Omental fat pad (tissue), 4 donors: ENCODE measurements at places on chromosomes 2 and 18. TPM values are rescaled to one million over a fixed set of nuclear protein-coding genes. Genes with fewer than 3 reads are reported as not detected.

IMPACT gene
- 22.9 TPM for total RNA-seq

DHRS9 gene
- 17.7 TPM for total RNA-seq

DNA sequence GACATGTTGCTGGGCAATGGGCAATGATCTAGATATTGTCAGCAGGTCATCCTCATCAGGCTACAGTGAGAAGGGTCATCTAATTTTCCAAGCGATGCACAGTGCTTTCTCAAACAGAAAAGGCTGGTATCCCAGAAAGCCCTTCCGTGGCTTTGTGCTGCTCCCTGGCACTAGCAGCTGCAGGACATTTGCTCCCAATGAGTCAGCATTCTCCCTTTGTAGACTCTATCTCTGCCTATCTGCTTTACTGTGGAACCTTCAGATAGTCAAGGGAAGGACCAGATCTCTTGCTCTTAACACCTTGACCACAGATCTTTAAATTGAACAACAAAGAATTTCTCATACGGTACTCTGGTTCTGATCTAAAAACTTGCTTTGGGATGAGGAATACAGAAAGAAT lies 101.4 kb downstream of the CDH2 start:
- DNase-seq, result no peak

UBE2F gene
- 56.6 TPM for total RNA-seq

DNA sequence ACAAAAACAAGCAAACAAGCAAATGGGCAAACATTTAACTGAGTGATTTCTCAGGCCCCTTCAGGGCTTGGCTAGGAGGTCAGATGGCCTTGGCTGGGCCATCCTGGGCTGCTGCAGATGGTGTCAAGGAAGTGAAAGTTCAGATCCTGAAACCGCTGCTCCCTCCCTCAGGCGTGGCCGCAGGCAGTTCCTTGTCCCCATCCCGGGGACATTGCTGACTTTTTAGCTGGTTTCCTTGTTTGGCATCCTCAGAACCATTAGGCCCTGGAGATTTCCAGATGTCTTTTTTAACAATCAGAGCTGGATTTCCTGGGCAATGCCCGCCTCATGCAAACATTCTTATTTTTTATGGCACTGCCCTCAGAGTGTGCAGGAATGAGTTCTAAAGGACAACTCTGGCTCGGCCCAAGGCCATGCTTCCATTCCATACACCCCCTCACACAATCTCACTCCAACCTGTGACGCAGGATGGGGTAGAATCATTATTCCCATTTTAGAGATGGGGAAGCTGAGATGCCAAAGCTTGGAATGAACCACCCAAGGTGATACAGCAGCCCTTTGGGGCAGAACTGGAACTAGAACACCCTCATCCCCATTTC lies 86.1 kb upstream of the ZCCHC2 start:
- DNase-seq, result no peak

DNA sequence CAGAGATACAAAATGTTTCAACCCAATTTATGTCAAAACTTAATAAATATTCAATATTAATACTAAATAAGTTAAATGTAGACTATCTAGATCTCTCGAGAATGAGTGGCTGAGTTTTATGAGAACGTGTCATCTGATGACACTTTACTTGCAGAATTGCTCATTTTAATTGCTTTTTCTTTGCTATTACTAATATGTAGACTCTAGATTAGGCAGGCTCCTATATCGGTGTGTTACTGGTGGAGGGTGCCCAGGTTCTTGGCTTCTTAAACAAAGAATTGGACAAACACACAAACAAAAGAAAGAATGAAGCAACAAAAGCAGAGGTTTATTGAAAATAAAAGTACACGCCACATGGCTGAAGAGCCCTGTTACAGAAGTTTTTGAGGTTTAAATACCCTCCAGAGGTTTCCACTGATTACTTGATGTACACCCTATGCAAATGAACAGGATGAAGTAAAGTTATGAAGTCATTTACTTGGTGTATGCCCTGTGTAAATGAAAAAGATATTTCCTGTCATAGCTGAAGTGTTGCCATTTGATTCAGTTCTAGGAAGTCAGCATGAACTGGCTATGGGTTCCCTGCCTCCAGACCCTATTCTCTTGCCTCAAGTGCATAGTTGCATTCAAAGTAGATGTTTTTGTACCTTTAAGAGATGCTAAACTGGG lies 122.9 kb upstream of the ITGA4 start:
- DNase-seq, result no peak

DNA sequence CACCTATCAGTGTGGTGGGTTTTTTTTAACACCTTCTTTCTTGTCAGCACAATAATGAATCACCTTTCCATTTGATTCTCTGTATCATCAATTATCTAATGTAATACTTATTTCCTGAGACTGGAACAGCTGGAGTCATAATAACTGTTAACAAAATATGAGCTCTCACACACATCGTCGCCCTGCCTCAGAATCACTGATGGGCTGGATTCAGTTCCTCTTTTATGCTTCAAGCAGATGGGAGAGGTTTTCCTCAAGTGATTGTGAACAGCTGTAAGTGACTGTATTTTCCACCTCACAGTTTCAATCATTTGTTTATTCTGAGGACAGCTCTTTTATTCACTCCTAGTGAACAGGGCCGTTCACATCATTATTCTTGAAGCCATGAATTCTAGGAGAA lies 330.2 kb downstream of the DSC3 start:
- no peak for DNase-seq

MARCO gene
- total RNA-seq, result 26.3 TPM

- DNase-seq, result no peak
These were observed 57.7 kb upstream of the SEMA4C start for GRCh38 chr2:96927405-96928171.

- no peak for DNase-seq
These were observed 111.6 kb downstream of the ZNF521 start for GRCh38 chr18:25240420-25240770.

GRCh38 chr2:24972315-24972961 lies 683 bp upstream of the DNAJC27 start:
- DNase-seq, result no peak

MAP3K19 gene
- not detected for total RNA-seq

CHRNG gene
- total RNA-seq, result not detected

MAPK4 gene
- total RNA-seq, result not detected

DNA sequence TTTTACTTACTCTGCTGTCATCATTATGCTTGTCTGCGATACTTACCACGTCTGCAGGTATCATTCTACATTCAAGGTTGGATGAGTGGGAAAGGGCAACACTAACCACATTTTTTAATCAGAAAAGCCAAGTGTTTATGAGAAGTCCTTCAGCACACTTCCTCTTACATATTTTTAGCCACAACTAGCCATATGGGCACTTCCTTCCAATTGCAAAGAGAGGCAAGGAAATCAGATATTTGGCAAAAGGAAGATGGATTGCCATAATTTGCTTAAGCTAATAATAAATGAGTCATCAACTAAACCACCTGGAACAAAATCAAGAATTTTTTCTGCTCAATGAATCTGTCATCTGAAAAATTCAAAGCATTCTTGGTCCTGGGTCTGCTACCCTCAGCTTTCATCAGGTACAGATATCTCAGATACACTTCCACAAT lies 16.7 kb upstream of the MRO start:
- no peak for DNase-seq

GRCh38 chr2:23497063-23497462 lies 112.1 kb downstream of the KLHL29 start:
- no peak for DNase-seq

DNA sequence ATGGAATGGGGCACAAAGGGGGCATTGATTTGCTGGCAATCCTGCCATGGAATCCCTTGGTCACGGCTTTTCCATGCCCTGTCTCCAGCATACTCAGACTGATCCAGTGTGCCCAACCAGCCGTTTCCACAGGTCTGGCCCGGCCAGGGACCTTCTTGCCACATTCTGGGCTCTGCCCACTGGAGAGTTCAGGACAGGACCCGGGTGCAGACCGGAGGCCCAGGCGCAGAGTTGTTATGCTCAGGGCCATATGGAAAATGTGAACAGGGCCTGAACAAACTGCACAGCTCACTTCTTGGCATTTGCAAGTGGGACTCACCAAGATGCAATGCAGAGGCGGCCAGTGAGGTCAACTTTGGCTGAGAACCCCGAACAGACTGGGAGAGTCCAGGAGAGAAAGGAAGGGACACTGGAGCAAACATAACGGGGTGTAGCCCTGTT lies 15.6 kb upstream of the ASAP2 start:
- DNase-seq, result no peak

MLPH gene
- 5.9 TPM for total RNA-seq

RASGRP3 gene
- 31.4 TPM for total RNA-seq

DNA sequence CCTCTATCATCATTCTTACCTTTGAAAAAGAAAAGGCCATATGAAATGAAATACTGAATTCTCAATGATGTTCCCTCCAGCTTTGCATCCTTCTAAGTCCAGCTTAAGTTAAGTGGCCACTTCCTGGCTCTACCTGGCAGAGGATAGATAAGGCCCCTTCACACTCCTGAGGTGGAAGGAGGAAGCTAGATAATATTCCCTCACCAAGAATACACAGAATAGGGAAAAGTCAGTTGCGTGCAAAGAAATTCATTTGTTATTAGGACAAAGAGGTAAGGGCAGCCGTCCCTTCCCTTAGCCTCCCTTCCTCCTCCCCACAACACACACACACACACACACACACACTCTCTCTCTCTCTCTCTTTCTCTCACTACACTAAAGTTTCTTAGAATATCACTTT lies 37.5 kb downstream of the OLA1 start:
- DNase-seq, result no peak

DNA sequence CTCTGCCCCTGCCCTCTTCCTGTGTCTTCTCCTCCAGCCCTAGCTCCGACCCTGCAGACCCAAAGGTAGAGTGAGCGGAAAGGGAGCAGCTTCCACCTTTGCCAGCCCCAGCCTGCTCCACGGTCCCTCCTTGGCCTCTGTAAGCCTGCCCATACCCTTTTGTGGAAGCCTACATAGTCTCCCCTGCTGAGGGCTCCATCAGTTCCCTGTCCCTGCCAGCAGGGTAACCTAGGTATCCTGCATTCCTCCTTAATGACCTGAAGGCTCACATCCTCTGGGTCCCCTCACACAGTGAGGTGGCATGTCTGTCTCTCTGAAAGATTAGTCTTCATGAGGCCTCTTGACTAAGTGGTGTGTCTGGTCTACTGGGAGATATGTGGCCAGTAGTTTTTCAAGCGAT lies 20.5 kb upstream of the ACKR3 start:
- no peak for DNase-seq

DNA sequence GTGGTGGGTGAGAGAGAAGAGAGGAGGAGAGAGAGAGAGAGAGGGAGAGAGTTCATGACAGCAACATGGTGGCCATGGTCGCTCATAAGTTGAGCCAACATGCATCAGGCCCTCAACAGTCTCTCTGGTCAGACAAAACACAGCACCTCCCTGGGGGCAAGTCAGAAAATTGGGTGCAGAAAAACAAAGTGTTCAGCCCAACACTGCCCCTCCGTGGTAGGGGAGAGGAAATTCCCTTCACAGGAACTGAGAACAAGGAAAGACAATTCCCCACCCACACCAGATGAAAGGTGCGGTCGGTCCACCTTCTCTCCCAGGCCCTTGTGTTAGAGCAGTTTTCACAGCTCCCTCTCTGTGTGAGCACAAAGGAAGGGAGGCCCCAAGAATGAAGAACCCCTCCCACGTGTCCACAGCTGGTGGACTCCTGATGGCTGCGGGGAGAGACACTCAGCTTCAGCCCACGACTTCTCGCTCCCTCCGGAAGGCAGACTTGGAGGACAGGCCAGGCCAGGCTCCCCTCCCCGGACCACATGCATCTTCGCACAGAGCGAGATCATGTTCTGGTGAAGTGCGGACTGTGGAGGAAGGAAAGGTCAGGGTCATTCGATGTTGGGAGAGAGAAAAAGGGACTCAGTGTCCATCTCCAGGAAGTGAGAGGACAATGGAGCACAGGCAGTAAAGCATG lies 181.7 kb downstream of the ANAPC1 start:
- DNase-seq, result no peak

GRCh38 chr2:50284188-50284587 lies 747.7 kb downstream of the NRXN1 start:
- DNase-seq, result no peak

FBXO36 gene
- total RNA-seq, result 3.5 TPM

- no peak for DNase-seq
These were observed 659.3 kb downstream of the ERBB4 start for GRCh38 chr2:211879323-211879722.

- no peak for DNase-seq
These were observed 13.5 kb downstream of the EFEMP1 start for GRCh38 chr2:55910077-55910476.

DNA sequence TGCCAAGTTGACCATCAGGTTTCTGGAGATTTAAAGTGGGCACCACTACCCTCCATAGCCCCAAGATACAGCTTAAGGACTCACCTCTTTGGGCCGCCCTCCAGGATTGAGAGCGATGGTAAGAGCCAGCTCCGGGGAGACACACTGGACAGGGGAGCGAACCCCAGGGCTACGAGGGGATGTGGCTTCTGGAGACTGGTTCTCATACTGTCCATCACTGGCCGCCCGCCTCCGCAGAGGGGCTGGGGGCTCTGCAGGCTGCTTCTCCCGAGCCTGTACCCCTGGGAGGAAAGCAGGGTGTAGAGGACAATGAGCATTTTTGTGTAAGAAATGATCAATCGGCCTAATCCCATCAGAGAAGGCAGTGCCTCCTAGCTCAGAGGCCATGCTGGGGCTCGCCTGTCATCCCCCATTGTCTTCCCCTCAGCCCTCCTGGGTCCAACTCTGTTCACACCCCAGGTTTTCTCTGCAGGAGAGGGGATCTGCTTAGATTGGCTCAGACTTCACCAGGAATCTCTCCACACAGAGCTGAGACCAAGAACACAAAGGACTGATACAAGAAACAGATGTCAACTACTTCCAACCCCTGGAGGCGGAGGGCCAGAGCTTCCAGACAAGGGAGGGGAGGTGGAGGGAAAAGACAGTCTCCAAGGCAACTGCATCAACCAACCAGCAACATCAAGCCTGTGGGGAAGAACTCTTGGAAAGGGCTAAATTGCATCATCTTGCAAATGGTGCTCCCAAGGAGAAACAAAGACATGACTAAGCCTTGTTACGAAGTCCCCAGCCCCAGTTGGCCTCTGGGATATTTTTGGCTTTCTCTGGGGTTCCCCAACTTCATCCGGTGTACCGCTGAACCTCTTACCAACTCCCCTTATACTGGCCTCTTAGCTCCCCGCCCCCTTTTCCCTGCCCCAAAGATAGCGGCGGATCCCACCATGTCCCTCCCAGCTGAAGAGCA lies 166.6 kb downstream of the TNS1 start:
- no peak for DNase-seq

C1GALT1C1L gene
- total RNA-seq, result not detected

DNA sequence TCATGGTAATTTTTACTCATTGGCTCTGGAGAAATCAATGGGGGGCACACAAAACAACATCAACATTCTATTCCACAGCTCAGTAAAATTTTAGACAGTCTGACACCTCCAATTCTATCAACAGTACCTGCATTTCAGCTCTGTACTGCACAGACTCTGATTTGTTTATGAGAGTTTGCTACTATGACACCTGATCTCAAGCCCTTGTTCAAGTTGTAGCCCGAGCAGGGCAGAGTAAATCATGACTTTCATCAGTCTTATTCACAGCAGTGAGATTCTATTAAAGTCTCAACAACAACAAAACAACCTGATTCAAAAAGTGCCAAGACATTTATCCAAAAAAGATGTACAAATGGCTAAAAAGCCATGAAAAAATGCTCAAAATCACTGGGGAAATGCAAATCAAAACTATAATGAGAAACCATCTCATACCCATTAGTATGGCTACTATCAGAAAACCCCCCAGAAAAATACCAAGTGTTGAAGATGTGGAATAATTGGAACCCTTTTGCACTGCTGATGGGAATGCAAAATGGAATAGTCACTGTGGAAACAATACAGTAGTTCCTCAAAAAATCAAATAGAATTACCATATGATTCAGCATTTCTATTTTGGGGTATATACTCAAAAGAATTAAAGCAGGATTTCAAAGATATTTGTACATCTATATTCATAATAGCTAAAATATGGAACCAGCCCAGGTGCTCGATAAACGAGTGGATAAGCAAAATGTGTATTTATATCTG lies 71.7 kb upstream of the RBMS1 start:
- no peak for DNase-seq

NT5DC4 gene
- total RNA-seq, result 0.56 TPM

FHOD3 gene
- 2.8 TPM for total RNA-seq
